ENCODE measurements at places on chromosomes 11 and 22. TPM values are rescaled to one million over a fixed set of nuclear protein-coding genes. Genes with fewer than 3 reads are reported as not detected.
A peak's percentile ranks its signal among the peaks of the same experiment; 100 is the strongest.

DNA sequence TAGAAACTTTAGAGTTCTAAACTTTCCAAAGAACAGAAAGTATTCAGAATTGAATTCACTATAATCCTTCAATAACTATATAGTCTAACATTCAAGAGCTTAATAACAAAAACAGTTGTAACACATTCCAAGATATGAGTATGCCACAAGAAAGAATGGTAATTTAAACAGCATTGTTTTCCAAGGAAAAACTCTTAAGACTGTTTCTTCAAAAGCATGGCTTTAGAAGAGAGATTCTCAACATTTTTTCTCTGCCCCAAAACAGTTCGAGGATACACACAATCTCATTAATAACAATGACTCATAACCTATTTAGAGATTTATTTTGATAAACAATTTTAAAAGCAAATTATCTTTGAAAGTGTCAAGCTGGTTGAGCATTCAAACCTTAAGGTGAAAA is 16.7 kb upstream of the ARHGAP32 start:
- no peak for DNase-seq

DNA sequence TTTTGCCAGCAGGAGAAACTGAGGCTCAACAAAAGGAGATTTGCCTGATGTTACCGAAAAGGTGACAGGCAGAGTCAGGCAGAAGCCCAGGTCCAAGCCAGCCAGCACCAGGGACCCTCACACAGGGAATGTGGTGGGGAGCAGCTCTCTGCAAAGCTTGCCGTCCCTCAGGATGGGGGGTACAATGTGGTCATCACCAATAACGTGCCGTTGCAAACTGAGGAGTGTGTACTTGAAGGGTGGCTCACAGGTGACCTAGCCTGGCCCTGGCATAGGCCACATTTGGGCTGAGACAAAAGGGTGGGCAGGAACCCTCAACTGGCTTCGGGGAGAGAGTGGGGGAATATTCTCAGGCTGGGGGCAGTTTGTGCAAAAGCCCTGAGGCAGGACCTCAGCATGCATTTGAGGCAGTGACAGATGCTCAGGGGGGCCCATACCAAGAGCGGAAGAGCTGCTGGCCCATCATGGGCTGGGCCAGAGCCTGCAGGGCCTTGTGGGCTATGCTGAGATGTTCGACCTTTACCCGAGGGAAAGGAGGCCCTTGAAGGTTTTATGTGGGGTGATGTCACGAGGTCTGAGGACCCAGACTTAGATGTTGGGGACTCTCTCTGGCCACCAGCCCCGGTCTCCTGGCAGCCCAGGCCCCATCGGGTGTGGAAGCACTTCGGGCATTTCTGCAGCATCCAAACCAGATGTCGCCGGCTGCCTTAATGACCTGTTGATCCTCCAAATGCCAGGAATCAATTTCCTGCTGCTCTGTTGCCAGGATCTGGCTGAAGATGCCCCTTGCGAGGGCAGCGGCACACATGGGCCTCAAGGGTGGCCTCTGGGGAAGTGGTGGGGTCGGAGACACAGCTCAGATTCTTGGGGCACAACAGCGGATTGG is 57.4 kb upstream of the SHISAL1 start:
- DNase-seq, result no peak

Gene TMEM123
- polyA plus RNA-seq, result 322 TPM

Gene SUSD2
- polyA plus RNA-seq, result 19.5 TPM

- DNase-seq, result no peak
Measured at GRCh38 chr11:70796648-70797227, 398.4 kb downstream of the CTTN start.

GRCh38 chr22:23677701-23677995 is 13.2 kb upstream of the RGL4 start:
- no peak for DNase-seq

Gene BIRC3
- 3.5 TPM for polyA plus RNA-seq

DNA sequence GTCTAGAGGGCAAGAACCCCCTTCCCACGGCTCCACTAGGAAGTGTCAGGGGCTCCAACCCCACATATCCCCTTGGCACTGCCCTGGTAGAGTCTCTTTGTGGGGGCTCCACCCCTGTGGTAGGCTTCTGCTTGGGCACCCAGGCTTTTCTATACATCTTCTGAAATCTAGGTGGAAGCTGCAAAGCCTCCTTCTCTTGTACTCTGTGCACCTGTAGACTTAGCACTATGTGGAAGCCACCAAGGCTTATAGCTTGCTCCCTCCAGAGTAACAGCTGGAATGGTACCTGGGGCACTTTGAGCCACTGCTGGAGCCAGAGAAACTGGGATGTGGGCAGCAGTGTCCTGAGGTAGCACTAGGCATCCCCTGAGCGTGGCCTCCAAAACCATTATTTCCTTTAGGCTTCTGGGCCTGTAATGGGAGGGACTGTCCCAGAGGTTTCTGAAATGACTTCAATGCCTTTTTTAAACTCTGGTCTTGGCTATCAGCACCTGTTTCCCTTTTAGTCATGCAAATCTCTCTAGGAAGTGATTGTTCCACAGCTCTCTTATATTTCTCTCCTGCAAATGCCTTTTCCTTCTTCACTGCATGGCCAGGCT is 68.4 kb downstream of the TRAF6 start:
- no peak for DNase-seq

DNA sequence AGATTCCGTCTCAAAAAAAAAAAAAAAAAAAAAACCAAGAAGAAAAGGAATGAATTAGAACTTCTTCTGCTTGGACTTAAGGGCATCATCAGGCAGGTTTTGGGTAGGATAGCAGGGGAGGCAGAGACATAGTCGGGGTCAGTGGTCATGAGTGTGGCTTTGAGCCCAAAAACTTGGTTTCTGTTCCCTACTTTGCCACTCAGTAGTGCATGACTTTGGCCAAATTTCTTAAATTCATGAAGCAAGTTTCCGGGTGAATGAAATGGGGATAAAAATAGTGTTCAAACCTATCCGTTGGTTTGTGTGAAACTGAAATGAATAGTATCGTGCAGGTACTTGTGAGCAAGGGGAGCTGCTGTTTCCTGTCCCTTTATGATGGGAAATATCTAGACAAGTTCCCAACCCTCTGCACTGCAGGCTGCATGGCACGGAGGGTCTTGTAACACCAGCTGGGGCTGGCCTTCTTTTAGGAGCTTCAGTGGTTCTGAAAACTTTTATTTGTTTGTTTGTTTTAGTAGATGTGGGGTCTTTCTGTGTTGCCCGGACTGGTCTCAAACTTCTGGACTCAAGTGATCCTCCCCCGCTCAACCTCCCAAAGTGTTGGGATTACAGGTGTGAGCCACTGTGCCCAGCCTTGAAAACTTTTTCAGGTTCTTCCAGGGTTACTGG is 18.4 kb downstream of the NEAT1 start:
- DNase-seq, result no peak

Gene CRYBB1
- polyA plus RNA-seq, result 1.1 TPM

Gene ELFN2
- 1.5 TPM for polyA plus RNA-seq

Gene ZC3H12C
- polyA plus RNA-seq, result 7.4 TPM

Gene OR8G1
- not detected for polyA plus RNA-seq

Gene MUC2
- polyA plus RNA-seq, result not detected

Gene IFITM10
- polyA plus RNA-seq, result 0.24 TPM

GRCh38 chr11:133560472-133560855 is 28.2 kb upstream of the OPCML start:
- DNase-seq, result no peak

GRCh38 chr11:108122166-108122628 is 830 bp downstream of the ACAT1 start:
- DNase-seq, result no peak

DNA sequence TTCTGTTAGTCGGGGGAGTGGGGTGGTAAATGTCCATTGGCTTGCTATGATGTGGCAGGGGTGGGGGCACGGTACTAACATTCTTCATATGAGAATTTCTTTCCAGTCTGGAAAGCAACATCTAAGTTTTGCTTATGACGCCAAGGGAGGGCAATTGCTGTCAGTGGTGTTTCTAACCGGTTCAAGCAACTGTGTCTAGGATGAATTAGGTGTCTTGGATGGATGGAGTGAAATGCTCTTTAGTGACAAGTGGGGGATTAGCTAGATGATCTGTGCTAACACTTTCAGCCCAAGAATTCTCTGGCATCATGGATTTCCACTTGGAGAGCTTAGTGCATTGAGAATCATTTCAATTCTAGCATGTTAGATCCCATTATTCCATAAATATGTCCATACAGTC is 262.6 kb upstream of the SORL1-AS1 start:
- no peak for DNase-seq

GRCh38 chr11:117945047-117945810 is 16.0 kb upstream of the TMPRSS13 start:
- DNase-seq, result no peak

DNA sequence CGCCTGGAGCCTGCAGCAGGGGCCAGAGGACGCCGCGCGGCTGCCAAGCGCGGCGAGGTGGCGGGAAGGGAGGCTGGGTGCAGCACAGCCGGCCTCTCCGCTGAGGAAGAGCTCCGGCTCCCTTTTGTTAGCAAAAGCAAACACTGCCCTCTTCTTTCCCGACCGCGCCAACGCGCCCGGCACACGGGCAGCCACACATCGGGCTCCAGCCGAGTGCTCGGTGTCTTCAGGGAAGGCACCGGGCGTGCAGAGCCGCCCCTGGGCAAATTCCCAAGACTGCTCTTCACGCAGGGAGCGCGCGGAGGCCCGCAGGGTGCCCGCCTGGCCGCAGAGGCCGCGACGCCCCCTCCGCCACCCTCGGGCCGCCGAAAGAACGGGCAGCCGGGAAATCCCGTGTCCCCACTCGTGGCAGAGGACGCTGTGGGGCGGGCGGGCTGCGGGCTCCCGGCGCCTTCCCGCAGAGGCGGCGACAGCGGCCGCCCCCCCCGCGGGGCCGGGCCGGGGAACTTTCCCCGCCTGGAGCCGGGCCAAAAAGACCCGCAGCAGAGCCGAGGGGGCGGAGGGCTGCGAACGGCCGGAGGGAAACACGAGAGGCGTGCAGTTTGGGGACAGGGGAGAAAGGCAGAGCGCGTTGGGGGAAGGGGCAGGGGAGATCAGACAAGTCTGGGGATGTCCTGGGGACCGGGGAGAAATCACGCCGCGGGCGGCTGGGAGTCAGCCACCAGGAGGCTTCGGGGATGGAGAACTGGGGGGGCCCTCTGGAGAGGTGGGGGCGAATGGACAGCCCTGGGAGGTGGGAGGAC is 931 bp downstream of the CADM1 start:
- peak; percentile 82 for DNase-seq

Gene TESMIN
- 12.5 TPM for polyA plus RNA-seq

DNA sequence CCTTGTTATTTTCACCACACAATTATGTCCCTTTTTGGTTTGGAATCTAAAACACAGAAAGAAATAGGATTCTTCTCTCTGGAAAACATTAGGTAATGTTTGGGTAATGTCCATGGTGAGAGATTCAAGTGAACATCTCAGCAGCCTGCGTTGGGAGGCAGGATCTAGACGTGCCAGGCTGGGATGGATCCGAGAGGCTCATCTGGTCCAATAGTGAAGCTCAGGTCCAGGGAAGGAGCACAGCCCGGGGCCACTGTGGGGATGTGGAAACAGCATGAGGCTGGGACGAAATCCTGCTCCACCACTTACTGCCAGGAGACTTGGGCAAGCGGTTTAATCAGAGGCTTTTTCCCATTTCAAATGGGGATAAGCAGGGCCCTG is 109.9 kb downstream of the CSNK2A3 start:
- peak; percentile 35 for DNase-seq

- peak; percentile 55 for DNase-seq
Measured at GRCh38 chr11:102177974-102178631, 67.9 kb downstream of the YAP1 start.

Gene ESAM
- polyA plus RNA-seq, result 108 TPM

GRCh38 chr11:117273550-117274289 is 17.4 kb upstream of the BACE1-AS start:
- DNase-seq, result no peak

GRCh38 chr11:111301004-111301841 is 2.9 kb downstream of the POU2AF3 start:
- no peak for DNase-seq

DNA sequence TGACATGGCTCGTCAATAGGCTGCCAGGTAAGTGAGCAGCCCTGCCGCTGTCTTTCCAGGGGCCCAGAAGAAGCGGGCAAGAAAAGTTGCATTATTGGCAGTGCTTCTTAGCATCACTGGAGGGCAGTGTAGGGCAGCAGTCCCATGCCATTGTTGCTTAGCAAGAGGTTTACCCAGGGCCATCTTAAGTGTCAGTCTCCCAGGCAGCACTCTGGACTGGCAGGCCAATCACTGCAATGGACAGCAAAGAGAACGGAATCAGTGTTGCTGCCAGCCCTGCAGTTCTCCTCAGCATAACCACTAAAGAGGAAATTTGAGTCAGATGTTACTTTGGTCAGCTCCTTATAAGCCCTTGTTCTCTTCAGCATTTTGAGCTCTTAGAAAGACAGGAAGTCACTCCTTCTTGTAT is 13.4 kb upstream of the GRK2 start:
- no peak for DNase-seq

Gene CARD18
- not detected for polyA plus RNA-seq

Gene C11orf65
- 2.3 TPM for polyA plus RNA-seq

Gene LBHD1
- polyA plus RNA-seq, result 8.2 TPM

GRCh38 chr22:49768077-49768910 is 59.4 kb downstream of the BRD1 start:
- peak; percentile 55 for DNase-seq

Gene ARSA
- 22.8 TPM for polyA plus RNA-seq

Gene SLC25A18
- 0.48 TPM for polyA plus RNA-seq

DNA sequence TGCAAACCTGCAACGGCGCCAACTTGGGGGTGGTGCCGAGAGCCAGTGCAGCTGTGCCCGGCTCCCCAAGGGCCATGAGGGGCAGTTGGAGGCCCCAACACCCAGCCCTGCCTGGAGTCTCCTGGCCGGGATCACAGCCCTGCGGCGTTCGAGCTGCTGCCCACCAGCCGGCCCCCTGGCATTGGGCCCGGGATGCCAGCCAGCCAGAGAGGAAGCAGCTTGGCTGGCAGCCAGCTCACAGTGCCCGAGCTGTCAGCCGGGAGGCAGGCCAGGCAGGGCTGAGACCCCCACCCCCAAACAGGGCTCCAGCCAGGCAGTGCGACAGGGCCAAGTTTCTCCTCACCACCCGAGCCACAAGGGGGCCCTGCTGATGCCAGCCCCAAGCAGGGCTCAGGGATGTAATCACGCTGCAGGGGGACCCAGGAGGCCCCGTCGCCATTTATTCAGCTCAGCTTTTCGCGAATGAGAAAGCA is 26.0 kb upstream of the TCF20 start:
- no peak for DNase-seq

Gene ST13
- 586 TPM for polyA plus RNA-seq

- no peak for DNase-seq
Measured at GRCh38 chr11:12725863-12726682, 51.9 kb downstream of the TEAD1 start.

Gene MAPK12
- 15.2 TPM for polyA plus RNA-seq

All from left lung (tissue), 14 donors.